ENCODE measurements at places on chromosomes 1 and 21.

- DNase-seq: no peak
These were observed 12.3 kb downstream of the COLGALT2 start for GRCh38 chr1:184025242-184025675.

GRCh38 chr1:166721145-166721544, 118.1 kb upstream of the POGK start:
- DNase-seq: no peak

DNA sequence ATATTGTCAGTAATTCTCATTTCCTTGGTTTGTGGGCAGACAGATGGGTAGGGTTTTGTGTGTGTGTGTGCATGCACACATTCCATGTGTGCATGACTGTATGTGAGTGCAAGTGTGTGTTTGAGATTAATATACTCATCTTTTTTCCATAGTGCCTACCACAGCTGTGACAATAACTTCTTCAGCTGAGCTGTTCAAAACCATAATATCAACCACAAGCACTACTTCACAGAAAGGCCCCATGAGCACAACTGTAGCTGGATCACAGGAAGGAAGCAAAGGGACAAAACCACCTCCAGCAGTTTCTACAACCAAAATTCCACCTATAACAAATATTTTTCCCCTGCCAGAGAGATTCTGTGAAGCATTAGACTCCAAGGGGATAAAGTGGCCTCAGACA, 149.3 kb downstream of the ADGRL2 start:
- DNase-seq: no peak

GRCh38 chr21:44005593-44005992, 6.5 kb upstream of the TRAPPC10 start:
- DNase-seq: no peak

- DNase-seq: no peak
These were observed 52.1 kb downstream of the SYDE2 start for GRCh38 chr1:85148524-85149250.

DNA sequence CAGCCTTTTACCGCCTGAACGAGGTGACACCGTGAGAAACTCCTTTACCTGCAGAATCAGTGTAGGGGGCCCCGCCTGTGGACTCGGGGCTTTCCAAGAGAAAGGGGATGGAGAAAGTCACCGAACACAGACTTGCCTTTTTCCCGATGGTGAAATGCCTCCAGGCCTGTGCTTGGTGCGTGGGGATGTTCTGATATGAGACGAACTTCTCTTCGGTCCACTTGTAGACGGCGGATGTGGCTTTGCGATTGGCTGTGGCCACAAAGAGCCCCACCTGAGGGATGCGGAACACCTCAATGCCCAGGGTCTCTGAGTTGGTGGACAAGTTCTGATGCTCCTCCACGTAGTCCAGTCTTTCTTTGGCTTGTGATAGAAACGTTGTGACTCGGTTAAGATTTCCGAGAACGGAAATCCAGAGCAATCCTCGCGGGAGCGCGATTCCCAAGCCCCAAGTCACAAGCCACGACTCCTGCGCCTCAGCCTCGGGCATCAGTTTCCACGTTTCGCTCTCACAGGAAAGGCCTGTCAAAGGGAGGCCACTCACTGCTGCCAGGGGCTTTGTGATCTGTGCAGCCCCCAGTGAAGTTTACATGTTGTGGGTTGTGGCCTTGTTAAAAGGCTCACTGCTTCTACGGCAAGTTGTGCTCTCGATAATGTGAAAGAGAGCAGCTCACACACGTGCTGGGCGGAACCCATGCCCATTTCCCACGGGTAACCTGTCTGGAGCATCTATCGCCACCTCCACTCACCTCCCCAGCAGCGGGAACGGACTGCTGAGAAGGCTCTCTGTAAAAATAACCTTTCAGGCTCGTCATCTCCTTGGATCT, 12.6 kb downstream of the KRTAP10-1 start:
- no peak for DNase-seq

- no peak for DNase-seq
These were observed 12.4 kb downstream of the C1orf116 start for GRCh38 chr1:207020065-207020708.

DNA sequence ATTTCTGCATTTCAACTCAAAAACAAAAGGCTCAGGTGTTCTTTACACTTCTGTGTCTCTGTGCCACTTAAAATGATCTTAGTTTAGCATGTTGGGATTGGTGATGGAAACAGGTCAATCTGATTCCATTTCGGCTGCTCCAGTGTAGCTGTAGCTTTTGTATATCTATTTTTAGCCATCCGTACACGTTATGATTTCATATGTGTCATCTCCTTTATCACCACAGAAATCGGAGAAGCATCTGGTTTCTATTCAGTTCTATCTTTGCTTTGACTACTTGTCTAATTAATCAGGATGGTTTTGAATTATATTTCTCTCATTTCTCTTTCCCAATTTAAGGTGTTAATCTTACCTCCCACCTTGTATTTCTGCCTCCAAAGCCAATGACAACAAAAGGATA, 41.1 kb downstream of the RGS21 start:
- no peak for DNase-seq

GRCh38 chr1:47564570-47564969, 126.7 kb downstream of the FOXD2 start:
- no peak for DNase-seq

- no peak for DNase-seq
These were observed 67.1 kb downstream of the SH3BGR start for GRCh38 chr21:39518847-39519210.

DNA sequence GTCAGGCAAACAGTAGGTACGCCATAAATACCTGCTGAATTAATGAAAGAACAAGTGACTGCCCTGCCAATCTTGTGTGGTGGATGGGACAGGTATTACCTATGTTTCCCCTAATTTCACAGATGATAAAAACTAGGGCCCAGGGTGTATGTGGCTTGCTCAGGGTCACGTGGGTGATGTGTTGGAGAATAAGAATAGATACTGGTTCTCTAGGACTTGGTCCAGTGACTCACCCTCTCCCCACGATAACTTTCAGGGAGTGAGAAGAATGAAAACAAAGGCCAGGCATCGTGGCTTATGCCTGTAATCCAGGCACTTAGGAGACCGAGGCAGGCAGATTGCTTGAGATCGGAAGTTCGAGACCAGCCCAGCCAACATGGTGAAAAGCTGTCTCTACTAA, 26.7 kb downstream of the SLC26A9 start:
- no peak for DNase-seq

DNA sequence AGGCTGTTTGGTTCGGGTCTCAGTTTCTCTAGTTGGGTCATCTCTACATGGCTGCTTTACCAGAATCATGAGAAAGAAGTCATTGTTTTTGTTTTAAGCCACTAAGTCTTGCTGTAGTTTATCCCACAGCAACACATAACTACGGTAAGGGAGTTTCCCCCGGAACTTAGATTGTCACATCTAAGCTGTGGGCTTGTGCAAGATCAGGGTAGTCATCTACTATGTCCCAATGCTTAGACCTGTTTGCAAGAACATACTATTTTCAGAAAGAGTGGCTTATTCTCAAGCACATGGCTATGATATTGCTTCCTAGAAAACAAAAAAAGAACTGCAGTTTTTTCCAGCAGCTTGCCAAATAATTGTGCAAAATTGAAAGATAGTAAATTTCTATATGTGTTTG, 18.0 kb upstream of the OLIG2 start:
- no peak for DNase-seq

DNA sequence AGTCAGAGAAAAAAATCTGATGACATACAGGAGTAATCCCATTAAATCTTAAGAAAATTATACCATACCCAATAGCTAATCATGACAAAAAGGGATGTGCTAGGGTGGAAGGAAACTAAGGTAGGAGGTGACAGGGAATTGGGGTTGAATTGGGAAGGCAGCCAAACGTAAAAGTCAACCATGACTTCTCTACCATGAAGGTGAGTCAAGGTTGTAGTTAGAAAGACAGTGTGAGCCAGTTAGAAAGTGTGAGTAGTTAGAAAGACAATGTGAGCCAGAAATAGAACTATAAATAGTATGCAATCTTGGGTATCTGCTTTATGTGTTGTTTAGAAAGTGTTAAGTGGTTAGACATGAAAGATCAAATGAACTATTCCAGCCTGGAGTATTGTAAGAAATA, 556.8 kb downstream of the AGBL4 start:
- no peak for DNase-seq

GRCh38 chr1:230016159-230016558, 50.9 kb upstream of the GALNT2 start:
- no peak for DNase-seq

GRCh38 chr1:36573445-36573844, 90.7 kb upstream of the CSF3R start:
- DNase-seq: no peak

- DNase-seq: no peak
These were observed 31.9 kb upstream of the PKP1 start for GRCh38 chr1:201251411-201251810.

GRCh38 chr1:62746086-62746808, 37.7 kb upstream of the ATG4C start:
- no peak for DNase-seq

- no peak for DNase-seq
These were observed 70.2 kb upstream of the CDC42BPA start for GRCh38 chr1:227388214-227389168.

DNA sequence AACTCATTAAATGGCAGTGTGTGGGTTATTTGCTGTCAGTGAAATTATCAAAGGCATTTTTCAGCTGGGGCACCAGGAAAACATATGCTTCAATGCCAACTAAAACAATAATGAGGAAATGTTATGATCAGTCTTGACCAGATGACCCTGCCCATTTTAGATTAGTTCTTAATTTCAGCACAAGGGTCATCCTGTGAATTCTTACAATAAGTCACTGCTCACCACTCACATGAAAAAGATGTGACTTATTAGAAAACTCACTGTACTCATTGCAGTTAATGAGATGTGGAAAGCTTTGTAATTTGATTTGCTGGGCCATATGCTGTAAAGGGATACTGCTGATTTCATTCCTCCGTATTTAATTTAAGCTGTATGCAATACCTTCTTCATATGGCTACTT, 178.5 kb upstream of the LMO4 start:
- DNase-seq: no peak

- no peak for DNase-seq
These were observed 32.4 kb downstream of the ITPKB start for GRCh38 chr1:226706684-226707083.

DNA sequence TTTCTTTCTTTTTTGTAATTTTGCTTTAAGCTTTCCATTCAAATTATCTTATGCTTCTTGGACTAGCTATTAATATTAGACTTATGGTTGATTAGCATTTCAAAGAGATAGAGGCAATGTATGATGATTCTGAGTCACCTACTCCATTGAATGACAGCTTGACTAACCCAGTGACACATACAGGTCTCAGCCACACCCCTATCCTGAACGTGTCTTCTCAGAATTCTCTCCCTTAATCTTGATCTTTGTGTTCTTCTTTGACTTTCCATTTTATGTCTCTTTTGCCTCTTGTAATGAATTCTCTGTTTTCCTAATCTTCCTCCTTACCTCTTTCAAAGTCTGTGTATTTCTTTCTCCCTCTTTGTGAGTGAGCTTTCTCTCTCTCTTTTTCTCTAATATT, 241.1 kb downstream of the PDE4B start:
- DNase-seq: no peak

DNA sequence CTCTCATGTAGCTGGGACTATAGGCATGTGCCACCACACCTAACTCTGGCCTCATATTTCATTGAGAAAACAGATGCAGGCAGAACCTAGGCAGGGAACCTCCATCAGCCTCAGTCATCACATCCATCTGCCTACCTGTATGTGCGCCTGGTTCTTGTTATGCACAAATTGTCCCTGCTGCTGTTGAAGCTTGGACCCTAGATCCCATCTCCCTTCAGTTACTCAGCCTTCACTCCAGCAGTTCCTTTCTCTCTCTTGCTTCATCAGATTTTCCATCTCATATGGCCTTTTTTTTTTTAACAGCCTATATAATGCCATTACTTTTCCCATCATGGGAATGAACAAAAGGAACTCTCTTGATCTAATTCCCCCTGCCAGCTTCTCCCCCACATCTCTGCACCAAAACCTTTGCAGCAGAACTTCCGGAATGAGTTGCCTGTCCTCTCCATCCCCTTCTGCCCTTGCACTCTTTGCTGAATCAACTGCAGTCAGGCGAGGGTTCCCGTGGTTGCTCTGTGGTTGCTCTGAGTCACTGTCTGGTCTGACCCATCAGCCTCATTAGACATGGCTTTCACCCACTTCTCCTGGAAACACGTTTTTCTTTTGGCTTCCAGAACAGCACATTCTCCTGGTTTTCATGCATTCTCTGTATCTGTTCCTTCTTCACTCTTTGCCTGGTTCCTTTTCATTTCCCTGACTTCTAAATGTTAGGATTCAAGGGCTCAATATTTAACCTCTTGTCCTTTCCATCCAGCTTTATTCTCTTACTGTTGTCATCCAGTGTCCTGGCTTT, 41.5 kb downstream of the UBE4B start:
- peak; percentile 35 for DNase-seq

DNA sequence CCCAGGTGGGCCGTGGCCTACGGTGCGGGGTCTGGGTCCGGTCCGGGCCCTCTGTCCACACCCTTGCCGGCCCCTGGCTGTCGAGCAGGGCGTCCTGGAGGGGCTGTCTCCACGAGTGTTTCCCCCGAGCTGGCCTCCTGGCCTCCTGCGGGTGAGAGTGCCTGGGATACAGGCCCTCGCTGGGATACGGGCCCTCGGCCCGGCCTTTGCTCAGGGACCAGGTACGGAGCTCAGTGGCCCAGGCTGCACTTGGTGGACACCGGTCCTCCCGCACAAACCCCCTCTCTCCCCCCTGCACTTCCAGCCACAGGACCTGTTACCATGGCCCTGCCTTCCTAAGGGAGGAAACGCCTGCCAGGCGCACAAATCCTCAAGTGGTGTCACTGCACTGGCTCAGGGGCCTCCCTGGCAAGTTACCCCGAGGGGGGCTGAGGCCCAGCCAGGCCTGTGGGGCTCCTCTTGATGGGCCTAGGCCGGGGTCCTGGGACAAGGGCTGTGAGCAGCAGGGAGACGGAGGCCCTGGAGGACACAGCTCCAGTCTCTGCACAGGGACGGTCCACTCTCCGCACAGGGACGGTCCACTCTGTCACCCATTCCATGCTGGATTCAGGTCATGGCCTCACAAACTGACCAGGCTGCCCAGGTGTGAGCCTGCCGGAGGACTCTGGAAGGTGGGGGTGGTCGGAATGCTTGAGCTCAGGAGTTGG, 18.2 kb upstream of the RNF223 start:
- DNase-seq: no peak

- DNase-seq: no peak
These were observed 44.3 kb upstream of the GTF2B start for GRCh38 chr1:88935522-88936222.

- DNase-seq: no peak
These were observed 89.5 kb downstream of the XCL2 start for GRCh38 chr1:168454211-168454815.

- no peak for DNase-seq
These were observed 15.9 kb downstream of the LYPD8 start for GRCh38 chr1:248739572-248740205.

GRCh38 chr1:160411271-160412027, 11.1 kb downstream of the VANGL2 start:
- no peak for DNase-seq

GRCh38 chr1:30318413-30318812, 405.0 kb downstream of the MATN1 start:
- no peak for DNase-seq

DNA sequence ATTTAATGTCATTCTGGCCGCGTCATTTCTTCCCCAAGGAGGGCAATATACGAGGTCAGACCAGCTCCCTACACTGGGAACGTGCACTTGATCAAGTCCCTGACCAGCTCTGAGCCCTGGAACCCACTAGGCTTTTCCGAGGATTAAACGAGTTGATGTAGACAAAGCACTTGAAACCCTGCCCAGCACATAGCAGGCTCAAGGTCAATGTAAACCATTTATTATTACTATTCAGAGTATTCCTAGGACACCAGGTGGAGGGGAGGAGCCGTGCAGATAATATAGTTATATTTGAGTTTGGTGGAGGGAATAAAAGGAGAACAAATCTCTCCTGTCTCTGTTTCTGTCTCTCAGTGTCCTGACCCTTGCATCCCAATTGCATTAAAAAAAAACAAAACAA, 174.1 kb upstream of the IGSF21 start:
- DNase-seq: no peak

All from stimulated activated CD8-positive, alpha-beta memory T cell treated with anti-CD3 and anti-CD28 coated beads, Interleukin-15, amount 100 ng/mL, for 1 hour (primary cell).